NAMALWA (cell line): ENCODE measurements at places on chromosomes 16 and 17.
A peak's percentile ranks its signal among the peaks of the same experiment; 100 is the strongest.

- DNase-seq, result no peak
Observed at GRCh38 chr16:959232-960040, 11.3 kb downstream of the LMF1 start.

GRCh38 chr17:80337195-80337895 lies 76.7 kb downstream of the RNF213 start:
- no peak for DNase-seq

DNA sequence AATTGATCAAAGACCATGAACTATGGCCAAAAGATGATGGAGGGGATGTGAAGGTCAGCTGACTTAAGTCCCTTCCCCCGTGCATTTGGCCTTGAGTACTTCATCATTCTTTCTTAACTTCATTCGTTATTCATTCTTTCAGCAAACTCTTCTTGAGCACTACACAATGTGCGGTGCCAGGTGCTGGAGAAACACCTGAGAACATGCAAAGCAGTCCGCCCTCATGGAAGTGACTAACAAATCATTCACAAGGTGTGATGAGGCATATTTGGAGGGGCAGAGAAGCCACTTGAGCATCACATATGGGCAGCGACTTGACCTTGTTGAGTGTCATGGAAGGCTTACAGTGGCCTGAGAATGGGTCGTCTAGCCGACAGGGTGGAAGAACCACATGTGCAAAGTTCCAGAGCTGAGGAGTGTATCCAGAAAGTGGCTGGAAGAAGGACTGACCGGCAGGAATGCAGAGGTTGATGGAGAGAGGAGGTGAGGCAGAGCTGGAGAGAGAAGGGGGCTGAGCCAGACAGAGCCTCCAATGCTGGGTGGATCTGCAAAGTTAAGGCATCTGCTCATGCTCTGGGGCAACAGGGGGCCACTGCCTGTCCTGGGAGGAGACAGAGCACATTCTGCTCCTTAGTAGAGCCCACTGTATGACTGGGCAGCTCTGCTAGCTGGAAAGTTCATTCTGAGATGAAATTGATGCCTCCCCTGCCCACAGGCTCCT lies 25.1 kb upstream of the EIF1 start:
- DNase-seq, result peak; percentile 31

DNA sequence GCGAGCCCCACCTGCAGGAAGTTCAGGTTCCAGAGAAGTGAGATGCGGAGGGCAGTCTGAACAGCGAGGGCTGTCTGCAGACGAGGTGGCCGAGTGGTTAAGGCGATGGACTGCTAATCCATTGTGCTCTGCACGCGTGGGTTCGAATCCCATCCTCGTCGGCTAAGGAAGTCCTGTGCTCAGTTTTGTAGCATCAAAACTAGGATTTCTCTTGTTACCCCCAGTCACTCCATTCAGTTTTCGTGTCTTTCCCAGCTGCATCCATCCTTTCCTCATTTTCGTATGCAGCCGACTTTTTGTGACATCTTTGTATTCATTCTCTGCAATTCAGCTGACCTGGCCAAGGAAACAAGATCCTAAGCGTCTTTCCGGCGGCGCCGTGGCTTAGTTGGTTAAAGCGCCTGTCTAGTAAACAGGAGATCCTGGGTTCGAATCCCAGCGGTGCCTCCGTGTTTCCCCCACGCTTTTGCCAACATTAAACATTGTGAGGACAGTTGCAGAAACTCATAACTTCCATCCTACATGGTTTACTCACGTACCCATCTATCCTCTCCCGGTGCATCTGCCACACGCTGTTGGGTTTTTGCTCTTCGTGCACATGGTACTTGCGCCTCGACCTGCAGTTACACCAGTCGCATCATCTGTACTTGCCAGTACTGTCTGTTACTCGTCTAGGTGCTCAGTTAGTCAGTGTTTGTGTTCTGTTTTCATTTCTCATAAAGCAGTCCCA lies 3.0 kb downstream of the BORCS6 start:
- DNase-seq, result peak; percentile 92

- no peak for DNase-seq
Observed at GRCh38 chr16:75230471-75231110, 11.8 kb downstream of the CTRB1 start.

- DNase-seq, result no peak
Observed at GRCh38 chr16:50821586-50821985, 79.7 kb downstream of the CYLD start.

DNA sequence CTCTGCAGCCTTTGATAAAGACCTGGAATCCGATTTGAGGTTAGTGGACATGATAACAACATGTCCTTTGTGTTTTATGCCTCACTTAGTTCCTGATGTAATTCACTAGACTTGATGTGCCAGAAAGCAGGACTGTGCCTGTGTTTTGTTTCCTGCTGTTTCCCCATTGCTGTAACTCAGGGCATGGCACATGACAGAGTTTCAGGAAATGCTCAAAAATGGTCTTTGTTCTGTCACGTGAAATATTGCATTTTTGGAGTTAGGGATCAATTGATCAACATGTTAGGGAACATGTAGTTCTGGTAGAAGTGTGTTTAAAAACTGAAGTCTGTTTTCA lies 32.8 kb downstream of the DHX38 start:
- no peak for DNase-seq

DNA sequence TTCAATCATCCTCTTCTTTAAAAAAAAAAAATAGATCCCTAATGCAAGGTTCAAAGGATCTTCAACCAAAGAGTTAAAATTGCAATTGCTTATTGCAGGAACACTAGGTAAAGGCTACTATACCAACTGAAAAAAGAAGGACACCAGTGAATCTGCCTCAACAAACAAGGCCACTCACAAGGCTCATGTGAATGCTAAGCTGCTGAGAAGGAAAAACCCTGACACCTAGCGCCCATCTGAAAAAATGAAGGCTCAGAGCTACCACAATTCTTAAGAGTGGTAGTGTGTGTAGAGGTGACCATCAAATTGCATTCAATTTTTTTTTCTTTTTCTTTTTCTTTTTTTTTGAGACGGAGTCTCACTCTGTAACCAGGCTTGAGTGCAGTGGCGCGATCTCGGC lies 201.6 kb upstream of the C17orf78 start:
- DNase-seq, result peak; percentile 50

DNA sequence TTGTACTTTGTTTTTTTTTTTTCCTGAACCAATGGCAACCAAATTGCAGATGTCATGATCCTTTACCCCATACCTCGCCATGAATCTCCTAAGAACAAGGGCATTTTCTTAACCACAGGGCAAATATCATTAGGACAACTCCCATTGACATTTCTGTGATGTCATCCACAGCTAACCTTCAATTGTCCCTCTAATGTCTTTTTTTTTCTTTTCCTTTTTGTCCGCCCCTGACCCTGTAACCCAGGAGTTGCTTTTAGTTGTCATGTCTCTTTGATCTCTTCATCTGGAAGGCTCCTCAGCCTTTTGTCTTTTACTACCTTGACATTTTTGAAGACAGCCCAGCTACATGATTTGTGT lies 410 bp upstream of the NAGPA start:
- DNase-seq, result no peak

GRCh38 chr16:26016989-26017388 lies 325.2 kb downstream of the HS3ST4 start:
- DNase-seq, result no peak

DNA sequence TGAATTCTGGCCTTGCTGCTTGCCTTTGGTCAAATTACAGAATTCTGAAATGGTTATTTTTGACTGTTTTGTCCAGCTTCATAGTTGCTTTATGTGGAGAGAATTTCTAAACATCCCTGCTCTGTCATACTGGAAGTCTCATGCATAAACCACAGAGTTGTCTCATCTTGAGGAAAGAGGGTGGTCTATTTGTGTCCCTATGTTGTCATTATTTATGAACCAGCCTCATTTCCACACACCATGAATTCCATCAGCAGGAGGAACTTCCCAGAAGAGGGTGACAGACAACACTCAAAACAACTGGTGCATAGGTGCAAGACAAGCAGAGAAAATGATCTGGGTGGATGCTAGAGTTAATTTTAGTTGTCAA lies 525.8 kb upstream of the GOT2 start:
- DNase-seq, result no peak

DNA sequence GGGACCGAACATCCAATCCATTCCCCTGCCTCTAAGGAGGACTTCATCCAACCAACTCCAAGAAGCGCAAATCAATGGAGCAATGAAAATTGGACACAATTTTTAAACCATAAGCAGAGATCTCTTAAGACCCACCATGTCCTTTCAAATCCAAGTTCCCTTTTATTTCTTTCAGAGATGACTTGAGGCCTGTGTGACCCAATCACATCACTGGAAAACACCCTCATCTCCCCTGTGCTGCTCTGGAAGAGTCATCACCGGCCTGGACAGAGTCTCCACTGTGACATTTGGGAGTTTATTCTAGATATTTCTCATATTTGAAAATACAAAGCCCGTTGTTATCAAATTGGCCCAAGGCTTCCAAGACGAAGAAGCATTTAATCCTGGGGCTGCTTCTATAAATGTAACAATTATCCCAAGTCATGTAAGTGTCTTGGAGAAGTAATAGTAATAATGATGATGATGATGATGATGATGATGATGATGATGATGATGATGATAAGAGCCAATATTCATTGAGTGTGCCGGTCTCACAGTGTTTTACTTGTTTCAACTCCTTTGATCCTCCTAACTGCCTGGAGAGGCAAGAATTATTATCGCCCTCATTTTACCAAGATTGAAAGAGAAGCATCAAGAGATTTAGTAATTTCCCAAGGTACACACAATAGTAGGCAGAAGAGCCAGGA lies 72.1 kb downstream of the COPRS start:
- DNase-seq, result no peak

DNA sequence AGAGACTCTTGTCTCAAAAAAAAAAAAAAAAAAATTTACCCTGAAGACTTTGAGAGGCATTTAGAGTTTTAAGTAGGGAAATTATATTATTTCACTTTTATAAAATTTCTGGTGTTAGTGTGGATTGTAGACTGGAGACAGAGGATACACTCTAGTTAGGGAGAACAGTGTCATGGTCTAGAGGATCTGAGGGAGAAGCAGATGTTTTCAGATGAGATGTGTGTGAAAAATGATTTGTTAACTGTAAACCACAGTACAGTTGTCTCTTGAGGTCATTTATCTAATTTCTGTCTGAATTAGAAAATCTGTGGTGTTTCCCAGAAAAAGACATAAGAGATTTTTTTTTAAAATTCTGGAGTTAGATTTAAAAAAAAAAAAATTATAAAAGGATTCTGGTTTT lies 54.8 kb downstream of the NUP88 start:
- DNase-seq, result no peak
